ENCODE measurements at places on chromosomes 12 and 14. TPM values are rescaled to one million over a fixed set of nuclear protein-coding genes. Genes with fewer than 3 reads are reported as not detected.

GPN3 gene
- 17.5 TPM for total RNA-seq

DLGAP5 gene
- total RNA-seq, result 4.5 TPM

TMTC1 gene
- 40.4 TPM for total RNA-seq

KDM2B gene
- 113 TPM for total RNA-seq

HCAR3 gene
- 0.16 TPM for total RNA-seq

LMO3 gene
- total RNA-seq, result 363 TPM

BDKRB2 gene
- 0.16 TPM for total RNA-seq

CKAP4 gene
- total RNA-seq, result 20.3 TPM

NTF3 gene
- total RNA-seq, result 2.3 TPM

ADIPOR2 gene
- total RNA-seq, result 35.7 TPM

MUCL1 gene
- not detected for total RNA-seq

TRPV4 gene
- not detected for total RNA-seq

LBHD2 gene
- total RNA-seq, result not detected

SELPLG gene
- total RNA-seq, result 2.0 TPM

SLC7A7 gene
- 3.3 TPM for total RNA-seq

RILPL1 gene
- 4.8 TPM for total RNA-seq

ANKRD33 gene
- total RNA-seq, result not detected

CELA1 gene
- total RNA-seq, result not detected

NR1H4 gene
- not detected for total RNA-seq

ZC2HC1C gene
- 2.8 TPM for total RNA-seq

LRP1-AS gene
- not detected for total RNA-seq

NFE2 gene
- 0.62 TPM for total RNA-seq

FITM1 gene
- total RNA-seq, result not detected

MYL6 gene
- 417 TPM for total RNA-seq

All from occipital lobe (tissue), 3 donors.